Activated T-helper 2 cell treated with anti-CD3 and anti-CD28 coated beads, Interferon-gamma antibody, Interleukin-2, Interleukin-4, amounts not matched to agents 10 μg/mL and 5 μg/mL and 100 μg/mL, durations not matched to agents 14 hours and 24 hours and 36 hours (primary cell): ENCODE measurements at places on chromosomes 6 and 20. TPM values are rescaled to one million over a fixed set of nuclear protein-coding genes. Genes with fewer than 3 reads are reported as not detected.

TRERF1 gene
- total RNA-seq: 19.6 TPM in 2 replicates

SAMD5 gene
- 0.48 and 0.67 TPM in 2 replicates for total RNA-seq

NFYA gene
- total RNA-seq: 28.1 and 28.2 TPM in 2 replicates

SIRPB1 gene
- 0.67 and 1.6 TPM in 2 replicates for total RNA-seq

NOX3 gene
- not detected in 2 replicates for total RNA-seq

GSTA2 gene
- total RNA-seq: not detected in 2 replicates

FOXP4 gene
- total RNA-seq: 9.6 and 9.7 TPM in 2 replicates

SLC35F1 gene
- total RNA-seq: 0.09 TPM in 1 of 2 replicates, not detected in the other

HLA-DRA gene
- total RNA-seq: 20.8 and 23.7 TPM in 2 replicates

DEFB118 gene
- total RNA-seq: not detected in 2 replicates

CEP57L1 gene
- 18.2 and 25.4 TPM in 2 replicates for total RNA-seq

LRRC73 gene
- 0.11 and 0.21 TPM in 2 replicates for total RNA-seq
